ENCODE measurements at places on chromosomes 5 and 9. TPM values are rescaled to one million over a fixed set of nuclear protein-coding genes. Genes with fewer than 3 reads are reported as not detected.
A peak's percentile ranks its signal among the peaks of the same experiment; 100 is the strongest.

DNA sequence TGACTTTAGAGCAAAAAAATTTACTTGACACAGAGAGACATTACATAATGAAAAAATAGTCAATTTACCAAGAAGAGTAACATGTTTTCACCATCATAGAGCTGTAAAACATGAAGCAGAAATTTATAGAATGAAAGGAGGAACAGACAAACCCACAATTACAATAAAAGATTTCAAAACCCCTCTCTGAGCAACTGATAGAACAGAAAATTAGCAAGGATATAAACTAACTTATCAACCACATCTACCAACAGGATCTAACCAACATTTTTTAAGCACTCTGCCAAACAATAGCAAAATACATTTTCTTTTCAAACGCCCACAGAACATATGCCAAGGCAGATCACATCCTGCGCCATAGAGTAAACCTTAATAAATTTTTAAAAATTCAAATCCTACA is 17.9 kb downstream of the SLCO4C1 start:
- no peak for DNase-seq

The DOCK2 gene
- total RNA-seq: not detected

DNA sequence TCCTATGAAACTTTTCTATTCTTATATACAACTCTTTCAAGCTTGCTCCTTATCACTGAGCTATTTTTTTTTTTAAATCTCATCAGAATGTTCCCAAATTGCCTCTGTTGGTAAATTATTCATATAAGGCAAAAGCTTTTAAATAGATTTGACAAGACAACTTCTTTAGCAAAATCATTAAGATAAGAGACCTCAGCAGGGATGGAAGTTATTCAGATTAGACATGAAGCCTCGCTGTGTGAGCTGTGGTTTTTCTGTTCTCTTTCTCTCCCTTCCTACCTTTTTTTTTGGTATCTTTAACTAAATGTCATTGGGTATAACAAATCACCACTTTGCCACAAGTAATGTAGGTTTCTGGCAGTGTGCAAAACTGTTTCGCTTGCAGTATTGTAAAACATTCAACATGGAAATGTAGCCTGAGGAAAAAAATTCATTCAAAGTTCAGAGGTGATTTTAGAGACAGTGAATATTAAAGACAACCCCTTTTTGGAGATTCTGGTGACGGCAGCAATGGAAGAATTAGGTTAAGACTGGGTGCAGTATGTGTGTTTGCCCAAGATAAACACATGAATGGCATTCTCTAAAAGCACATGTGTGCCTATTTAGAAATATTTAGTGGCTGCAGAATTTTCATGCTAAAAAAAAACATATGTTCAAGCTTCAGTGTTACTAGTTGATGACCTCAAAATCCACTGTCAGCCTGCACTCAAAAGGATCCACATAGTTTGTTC is 467.1 kb downstream of the ZNF608 start:
- no peak for DNase-seq

DNA sequence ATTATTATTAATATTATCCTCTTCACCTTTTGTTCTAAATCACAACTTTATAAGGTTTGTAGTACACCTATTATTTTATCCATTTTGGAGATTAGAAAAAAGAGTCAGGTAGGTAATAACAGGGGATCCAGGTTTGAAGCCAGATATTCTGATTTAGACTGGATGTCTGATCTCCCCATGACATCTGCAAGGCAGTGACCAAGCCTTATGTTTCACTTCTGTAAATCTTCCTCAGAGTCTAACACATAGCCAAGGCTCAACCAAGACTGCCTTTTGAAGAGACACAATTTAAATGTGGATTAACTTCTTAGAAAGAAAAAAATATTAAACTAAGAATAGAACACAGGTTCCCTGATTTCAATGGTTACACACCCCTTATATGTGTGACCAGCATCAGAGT is 44.2 kb downstream of the CETN3 start:
- DNase-seq: no peak

- DNase-seq: no peak
Observed at GRCh38 chr9:127783111-127784008, 2.5 kb upstream of the CDK9 start.

The CIZ1 gene
- 13.7 TPM for total RNA-seq

The NDUFA8 gene
- total RNA-seq: 107 TPM

DNA sequence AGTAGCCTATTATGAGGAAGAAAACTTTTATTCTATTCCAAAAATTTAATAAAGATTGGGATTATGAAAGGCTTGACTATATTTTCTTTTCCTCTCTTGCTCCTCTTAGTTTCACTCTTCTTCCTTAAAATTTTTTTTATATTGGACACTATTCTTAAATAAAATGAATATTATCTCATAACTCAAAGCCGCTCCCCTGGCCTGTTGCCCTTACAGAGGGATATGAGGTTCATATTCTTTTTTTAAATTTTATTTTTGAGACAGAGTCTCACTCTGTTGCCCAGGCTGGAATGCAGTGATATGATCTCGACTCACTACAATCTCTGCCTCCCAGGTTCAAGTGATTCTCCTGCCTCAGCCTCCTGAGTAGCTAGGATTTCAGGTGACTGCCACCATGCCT is 106.8 kb upstream of the MPDZ start:
- DNase-seq: no peak

The PRDM9 gene
- not detected for total RNA-seq

- no peak for DNase-seq
Observed at GRCh38 chr5:161105525-161105924, 253.5 kb upstream of the ATP10B start.

DNA sequence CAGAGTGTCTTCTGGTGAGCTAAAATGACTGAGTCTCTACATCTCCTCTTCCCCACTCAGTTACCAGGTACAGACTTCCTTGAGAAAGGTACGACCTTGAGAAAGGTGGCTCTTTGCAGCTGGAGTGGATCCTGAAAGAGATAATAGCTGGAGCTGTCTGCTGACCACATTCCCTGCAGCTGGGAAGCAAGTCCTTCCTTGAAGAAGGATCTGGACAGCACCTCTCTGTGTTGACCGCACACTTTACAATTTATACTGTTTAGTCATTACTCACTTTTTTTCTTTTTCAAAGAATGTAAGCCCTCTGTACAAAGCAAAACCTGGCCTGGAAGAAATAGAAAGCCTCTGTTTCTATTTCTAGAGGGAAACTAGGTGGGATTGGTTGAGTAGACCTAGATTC is 148.8 kb downstream of the MACIR start:
- DNase-seq: no peak

DNA sequence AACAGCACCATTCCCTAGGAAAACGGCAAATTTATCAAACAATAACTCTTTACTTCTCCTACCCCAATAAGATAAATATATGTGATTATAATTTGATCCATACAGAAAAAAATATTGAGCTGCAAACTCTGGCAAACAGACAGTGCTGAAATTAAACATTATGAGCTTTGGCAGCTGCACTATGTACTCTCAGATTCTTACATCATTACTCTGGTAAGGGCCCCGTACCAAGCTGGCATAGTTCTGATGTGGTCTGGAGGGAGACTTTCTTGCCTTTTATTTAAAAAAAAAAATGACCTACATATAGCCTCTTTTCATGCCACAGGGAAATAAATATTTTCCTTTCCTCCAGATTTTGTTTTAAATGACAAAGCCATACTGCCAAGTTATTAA is 95.0 kb downstream of the NR6A1 start:
- no peak for DNase-seq

The LHX6 gene
- 34.8 TPM for total RNA-seq

The SIT1 gene
- not detected for total RNA-seq

The TXNDC8 gene
- not detected for total RNA-seq

GRCh38 chr9:120353506-120353905 is 226.5 kb downstream of the CDK5RAP2 start:
- DNase-seq: no peak

The JMY gene
- total RNA-seq: 5.2 TPM

The HTR4 gene
- not detected for total RNA-seq

- no peak for DNase-seq
Observed at GRCh38 chr5:14234204-14234603, 91.1 kb downstream of the TRIO start.

GRCh38 chr5:6436715-6437331 is 11.8 kb upstream of the UBE2QL1 start:
- no peak for DNase-seq

GRCh38 chr5:53971551-53971950 is 338.8 kb downstream of the ARL15 start:
- no peak for DNase-seq

- DNase-seq: no peak
Observed at GRCh38 chr5:171961117-171961516, 45.3 kb downstream of the FBXW11 start.

- no peak for DNase-seq
Observed at GRCh38 chr9:89238424-89238823, 59.8 kb upstream of the SHC3 start.

GRCh38 chr5:75510836-75511434 is 494 bp downstream of the CERT1 start:
- DNase-seq: no peak

The INSYN2B gene
- not detected for total RNA-seq

- DNase-seq: no peak
Observed at GRCh38 chr5:44233691-44234090, 155.5 kb downstream of the FGF10 start.

- no peak for DNase-seq
Observed at GRCh38 chr9:106962122-106962521, 99.2 kb downstream of the ZNF462 start.

The ECSCR gene
- total RNA-seq: 6.3 TPM

GRCh38 chr9:17776735-17777134 is 197.9 kb downstream of the SH3GL2 start:
- peak; percentile 92 for DNase-seq

DNA sequence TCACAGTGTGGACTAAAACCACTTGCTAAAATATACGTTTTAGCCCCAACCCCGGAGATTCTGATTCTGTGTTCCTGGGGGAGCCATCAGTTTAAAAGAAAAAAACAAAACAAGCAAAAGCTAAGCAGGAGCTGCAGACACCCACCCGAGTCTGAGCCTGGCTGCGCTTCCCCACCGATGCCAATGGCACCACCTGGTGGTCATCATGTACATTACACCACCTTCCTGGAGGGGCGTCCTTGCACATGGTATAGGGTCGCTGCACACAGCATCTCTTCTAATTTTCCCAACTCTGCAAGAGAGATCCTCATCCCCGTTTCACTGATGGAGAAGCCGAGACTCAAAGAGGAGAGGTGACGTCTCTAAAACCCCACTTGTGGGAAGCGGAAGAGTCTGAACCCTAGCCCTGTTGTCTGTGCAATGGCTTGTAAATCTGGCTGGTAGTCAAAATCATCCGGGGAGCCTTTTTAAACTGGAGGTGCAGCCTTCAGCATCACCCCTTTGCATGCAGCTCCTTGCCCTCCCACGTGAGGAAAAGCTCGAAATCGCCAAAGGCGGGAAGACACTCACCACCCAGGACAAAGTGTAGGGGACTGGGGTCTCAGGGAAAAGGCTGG is 23.1 kb upstream of the CNOT6 start:
- peak; percentile 79 for DNase-seq

DNA sequence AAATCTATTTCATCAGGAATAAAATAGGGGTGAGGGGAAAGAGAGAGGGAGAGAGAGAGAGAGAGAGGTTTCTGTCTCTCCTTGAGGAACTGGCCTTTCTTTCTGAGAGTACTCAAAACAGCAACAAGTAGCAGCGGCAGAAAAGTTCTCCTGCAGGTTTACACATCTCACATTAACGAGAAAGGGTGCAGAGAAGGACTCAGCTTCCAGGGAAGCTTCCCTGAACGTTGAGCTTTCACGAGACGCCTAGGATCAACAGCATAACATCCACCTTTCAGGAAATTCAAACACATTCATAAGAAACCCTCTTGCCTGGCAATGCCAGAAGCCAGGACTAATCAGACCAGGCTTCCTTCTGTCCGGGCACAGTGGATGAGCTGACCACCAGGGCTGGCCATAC is 162.9 kb downstream of the ZDHHC21 start:
- DNase-seq: peak; percentile 58

The OR1J2 gene
- total RNA-seq: not detected

The FOXD4L4 gene
- total RNA-seq: not detected

GRCh38 chr5:145124806-145125205 is 710.3 kb downstream of the PRELID2 start:
- DNase-seq: no peak

- DNase-seq: no peak
Observed at GRCh38 chr9:87812375-87813118, 70.1 kb upstream of the SPATA31E1 start.

The IFNA2 gene
- not detected for total RNA-seq

DNA sequence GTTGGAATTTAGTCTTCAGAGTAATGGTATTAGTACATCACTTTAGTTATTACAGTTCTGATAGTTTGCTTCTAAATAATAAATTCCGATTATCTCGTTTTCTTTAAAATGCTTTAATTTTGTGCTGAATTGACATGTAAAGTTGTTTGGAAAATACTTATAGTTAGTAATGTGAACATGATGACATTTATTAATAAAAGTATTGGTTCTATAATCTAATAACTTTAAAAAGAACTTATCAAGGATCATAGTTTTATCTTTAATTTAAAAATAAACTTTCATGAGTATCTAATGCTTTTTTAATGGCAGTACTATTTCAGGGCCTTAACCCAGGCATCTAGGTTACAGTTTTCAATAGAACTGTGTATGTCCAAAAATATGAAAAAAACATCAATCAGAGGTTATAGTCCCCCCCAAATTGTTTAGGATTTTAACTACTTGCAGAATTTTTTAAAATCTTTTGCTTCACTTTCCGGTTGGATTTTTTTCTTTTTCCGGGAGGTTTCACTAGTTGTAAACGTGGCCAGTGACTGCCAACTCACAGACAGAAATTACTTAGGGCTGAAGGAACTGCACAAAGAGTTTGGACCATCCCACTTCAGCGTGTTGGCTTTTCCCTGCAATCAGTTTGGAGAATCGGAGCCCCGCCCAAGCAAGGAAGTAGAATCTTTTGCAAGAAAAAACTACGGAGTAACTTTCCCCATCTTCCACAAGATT is 680 bp downstream of the GPX8 start:
- peak; percentile 36 for DNase-seq

The PCAT7 gene
- 19.3 TPM for total RNA-seq

DNA sequence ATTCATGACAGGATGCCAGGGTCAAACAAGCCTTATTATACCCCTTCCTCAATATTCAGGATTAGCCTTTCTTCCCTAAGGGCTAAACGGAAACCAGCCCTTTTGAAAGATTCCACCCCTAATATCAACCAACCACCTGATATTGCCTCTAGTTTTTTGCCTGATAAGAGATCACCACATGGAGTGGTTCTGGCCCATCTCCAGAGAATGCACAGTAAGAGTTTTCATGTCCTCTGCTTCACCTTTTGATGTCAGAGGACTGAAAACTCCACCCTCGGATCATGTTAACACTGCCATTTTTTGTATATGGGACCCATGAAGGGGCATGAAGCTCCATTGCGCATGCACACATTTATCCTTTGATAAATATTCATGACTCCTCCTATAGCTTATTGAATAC is 5.8 kb upstream of the LNPEP start:
- no peak for DNase-seq

The CSF2 gene
- not detected for total RNA-seq

Data from G401 (cell line).